ENCODE measurements at places on chromosomes 11 and 22.

DNA sequence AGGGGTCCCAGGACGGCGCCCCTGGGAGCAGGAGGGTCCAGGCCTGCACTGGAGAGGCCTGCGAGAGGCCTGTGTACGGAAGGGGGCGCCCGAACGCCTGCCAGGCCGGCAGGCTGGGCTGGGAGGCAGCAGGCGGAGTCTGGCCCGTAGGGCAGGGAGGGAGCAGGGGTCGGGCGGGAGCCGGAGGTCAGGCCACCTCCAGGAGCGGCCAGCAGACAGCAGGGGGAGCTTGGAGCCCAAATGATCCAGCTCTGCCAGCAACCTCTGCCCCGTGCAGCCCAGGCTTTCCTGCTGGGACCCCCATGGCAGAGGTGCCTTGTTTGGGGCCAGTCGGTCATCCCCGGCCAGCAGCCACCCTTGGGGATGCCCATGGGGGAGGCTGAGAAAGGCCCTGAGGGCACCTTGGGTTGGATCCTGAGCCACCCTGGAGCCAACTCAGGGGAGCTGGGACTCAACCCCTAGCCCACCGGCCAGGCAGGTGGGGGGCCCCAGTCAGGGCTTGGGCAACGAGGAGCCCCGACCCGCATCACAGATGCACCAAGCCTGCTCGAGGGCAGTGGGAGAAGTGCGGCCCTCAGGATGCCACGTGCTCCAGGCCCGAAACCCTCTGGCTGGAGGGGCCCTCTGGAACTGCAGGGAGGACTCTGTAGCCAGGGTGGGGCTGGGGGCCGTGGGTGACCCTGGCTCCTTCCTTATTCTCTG lies 9.6 kb upstream of the SYT8 start:
- peak; percentile 75 for DNase-seq

GRCh38 chr22:36419912-36420882 lies 32.4 kb upstream of the MYH9 start:
- no peak for DNase-seq

DNA sequence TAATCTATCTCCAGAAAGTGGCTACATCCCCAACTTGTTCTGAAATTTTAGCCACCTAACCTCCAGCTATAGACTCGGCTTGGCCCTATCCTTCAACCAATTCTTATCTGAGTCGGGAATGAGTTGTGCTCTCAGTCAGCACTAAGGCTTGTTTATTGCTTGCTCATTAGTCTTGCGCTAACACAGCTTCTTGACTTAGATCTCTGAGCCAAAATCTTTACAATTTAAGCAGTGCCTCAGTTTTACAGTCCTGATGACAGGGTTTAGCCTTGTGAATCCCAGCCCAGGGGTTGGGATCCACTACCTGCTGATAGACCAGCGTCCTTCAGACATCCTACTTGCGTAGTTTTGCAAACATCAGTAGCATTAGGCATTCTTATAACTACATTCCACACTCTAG lies 144.6 kb downstream of the NOX4 start:
- DNase-seq = no peak

- DNase-seq = peak; percentile 73
Measured at GRCh38 chr11:37511425-37511933, 913.4 kb upstream of the RAG2 start.

- no peak for DNase-seq
Measured at GRCh38 chr11:63417174-63417852, 47.7 kb downstream of the SLC22A9 start.

GRCh38 chr11:76041208-76041607 lies 165.1 kb downstream of the WNT11 start:
- DNase-seq = no peak

DNA sequence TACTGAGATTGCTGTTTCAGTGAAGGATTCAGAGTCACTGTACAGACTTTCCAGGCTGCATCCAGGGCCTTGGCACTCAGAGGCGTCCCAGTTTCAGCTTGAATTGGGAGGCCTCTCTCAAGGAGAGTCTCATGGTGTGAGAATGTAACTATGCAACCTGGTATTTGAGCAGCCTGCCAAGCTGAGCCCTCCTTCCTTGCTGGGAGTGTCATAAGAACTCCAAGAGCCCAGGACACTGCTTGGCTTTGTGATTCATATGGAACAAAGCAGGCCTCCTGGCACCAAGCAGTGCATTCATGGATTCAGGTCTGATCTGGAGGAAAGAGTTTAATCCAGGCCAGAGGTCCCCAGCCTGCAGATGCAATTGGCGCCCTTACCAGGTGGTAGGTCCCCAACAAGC lies 171.7 kb downstream of the DBX1 start:
- DNase-seq = no peak

DNA sequence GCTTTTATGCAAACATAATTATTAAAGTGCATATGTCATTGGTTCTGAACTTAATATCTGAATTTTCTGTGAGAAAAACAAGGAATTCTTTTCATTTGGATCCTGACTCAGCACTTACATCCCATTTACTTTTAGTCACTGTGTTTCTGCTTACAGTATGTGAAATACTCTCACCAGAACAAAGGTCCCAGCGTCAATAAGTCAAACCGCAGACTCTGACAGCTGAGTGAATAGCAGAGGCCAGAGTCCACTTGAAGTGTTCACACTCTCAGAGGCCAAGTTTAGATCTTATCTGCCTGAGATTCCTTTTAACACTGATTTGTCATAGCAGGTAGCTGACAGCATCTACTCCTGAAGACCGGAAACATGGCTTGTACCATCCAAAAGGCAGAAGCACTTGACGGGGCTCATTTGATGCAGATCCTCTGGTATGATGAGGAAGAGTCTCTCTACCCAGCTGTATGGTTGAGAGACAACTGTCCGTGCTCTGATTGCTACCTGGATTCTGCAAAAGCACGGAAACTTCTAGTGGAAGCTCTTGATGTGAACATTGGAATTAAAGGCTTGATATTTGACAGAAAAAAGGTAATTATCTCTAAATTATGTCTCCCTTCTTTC lies 14.6 kb downstream of the BBOX1 start:
- no peak for DNase-seq

DNA sequence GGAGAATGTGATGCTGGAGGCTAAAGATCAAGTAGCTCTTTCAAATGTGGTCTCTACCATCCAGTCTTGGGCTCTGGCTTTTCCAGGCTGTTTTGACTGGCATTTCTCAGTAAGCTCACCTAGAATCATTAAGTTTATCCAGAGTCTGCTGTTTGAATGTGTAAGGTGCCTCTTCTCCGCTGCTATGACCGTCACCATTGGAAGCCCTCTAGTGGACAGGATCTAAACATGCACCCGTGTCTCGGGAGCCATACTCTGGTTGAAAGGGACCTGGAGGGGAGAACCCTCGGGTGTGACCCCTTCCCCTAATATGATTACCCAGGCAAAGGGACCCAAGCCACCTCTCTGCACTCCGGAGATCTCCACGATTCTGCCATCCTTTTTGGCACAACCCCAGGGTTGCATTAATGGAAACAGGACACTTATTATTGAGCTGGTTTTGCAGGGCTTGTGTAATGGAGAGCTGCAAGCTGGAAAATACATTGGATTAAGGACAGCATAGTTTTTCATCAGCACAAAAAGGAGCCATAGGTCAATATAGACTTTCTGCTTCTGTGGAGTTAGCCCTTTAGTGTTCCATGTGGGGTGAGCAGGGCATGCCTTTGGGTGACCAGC lies 191.0 kb upstream of the LARGE1 start:
- DNase-seq = peak; percentile 23

- no peak for DNase-seq
Measured at GRCh38 chr11:26578998-26579661, 7.1 kb upstream of the MUC15 start.

- DNase-seq = peak; percentile 56
Measured at GRCh38 chr11:34468209-34468841, 29.6 kb downstream of the CAT start.

- no peak for DNase-seq
Measured at GRCh38 chr22:29314537-29315285, 786 bp downstream of the RASL10A start.

DNA sequence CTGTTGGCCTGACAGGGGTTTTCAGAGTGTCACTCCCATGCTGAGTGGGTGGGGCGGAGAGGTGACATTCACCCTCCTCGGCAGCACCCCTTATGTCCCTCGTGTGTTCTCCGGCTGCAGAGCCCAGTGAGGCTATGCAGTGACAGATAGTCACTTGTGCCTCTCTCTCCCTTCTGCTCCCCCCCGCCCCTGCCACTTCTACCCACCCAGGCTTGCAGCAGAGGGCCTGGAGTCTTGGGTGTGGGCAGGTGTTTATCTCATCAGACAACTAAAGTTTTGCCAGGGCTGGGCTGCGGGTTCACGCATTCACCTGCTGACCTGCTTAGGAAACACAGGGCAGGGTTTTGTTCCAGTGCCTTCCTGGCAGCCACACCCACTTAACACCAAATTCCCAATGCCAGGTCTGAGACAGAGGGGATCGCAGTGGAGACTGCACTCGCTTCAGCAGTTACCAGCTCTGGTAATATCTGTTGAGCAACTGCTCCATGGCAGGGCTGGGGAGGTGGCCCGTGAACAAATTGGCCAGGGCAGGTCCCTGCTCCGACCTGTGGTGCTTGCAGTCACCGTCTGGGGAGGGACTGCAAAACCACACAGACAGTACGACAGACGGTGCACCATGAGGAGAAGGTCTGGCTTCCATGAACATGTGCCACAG lies 50.5 kb upstream of the ADA2 start:
- DNase-seq = no peak

- DNase-seq = no peak
Measured at GRCh38 chr22:49149721-49150608, 677.7 kb downstream of the BRD1 start.

- DNase-seq = no peak
Measured at GRCh38 chr22:24105013-24105360, 76.3 kb upstream of the SUSD2 start.

GRCh38 chr11:128198216-128198772 lies 389.1 kb downstream of the ETS1 start:
- DNase-seq = no peak

GRCh38 chr11:62067741-62068140 lies 56.1 kb upstream of the INCENP start:
- DNase-seq = no peak

GRCh38 chr11:85619499-85619898 lies 7.6 kb downstream of the DLG2 start:
- DNase-seq = no peak

- no peak for DNase-seq
Measured at GRCh38 chr11:112814168-112814567, 147.1 kb upstream of the NCAM1 start.

- peak; percentile 50 for DNase-seq
Measured at GRCh38 chr11:11036848-11037732, 179.2 kb upstream of the ZBED5 start.

GRCh38 chr22:34808618-34809017 lies 257.3 kb upstream of the ISX start:
- no peak for DNase-seq

- no peak for DNase-seq
Measured at GRCh38 chr22:17523925-17524324, 39.4 kb upstream of the SLC25A18 start.

GRCh38 chr11:93476796-93477195 lies 66.4 kb downstream of the SMCO4 start:
- no peak for DNase-seq

GRCh38 chr11:121696177-121696871 lies 243.6 kb upstream of the SORL1-AS1 start:
- DNase-seq = no peak

DNA sequence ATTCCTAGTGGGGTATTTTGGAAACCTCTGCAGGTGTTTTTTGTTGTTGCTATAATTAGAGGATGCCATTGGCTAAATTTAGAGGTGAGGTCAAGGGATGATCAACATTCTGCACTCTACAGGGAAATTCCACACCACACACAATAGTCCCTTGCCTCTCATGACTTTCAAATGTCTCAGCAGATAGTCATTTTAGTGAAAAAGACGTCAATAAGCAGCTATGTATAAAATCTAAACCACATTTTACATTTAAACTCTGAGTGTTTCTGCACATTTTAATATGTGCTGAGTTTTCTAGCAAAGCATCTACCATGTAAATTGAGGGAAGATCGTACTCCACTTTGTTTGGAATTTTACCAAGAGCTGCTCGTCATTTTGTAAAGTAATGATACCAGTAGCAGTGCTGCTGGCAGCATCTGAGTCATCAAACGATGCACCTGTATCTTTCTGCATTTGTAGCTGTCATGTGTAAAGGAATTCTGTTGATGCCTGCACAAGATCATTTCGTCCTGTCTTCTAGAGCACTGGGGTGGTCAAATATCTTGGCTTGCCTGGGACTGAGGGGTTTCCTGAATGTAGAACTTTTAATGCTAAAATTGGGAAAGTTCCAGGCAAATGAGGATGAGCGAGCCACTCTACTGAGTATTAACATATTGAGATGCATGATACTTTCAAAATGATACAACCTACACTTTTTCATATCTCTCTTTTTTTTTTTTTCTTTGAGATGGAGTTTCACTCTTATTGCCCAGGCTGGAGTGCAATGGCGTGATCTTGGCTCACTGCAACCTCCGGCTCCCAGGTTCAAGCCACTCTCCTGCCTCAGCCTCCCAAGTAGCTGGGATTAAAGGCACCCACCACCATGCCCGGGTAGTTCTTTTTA lies 414.5 kb upstream of the SYN3 start:
- DNase-seq = no peak

DNA sequence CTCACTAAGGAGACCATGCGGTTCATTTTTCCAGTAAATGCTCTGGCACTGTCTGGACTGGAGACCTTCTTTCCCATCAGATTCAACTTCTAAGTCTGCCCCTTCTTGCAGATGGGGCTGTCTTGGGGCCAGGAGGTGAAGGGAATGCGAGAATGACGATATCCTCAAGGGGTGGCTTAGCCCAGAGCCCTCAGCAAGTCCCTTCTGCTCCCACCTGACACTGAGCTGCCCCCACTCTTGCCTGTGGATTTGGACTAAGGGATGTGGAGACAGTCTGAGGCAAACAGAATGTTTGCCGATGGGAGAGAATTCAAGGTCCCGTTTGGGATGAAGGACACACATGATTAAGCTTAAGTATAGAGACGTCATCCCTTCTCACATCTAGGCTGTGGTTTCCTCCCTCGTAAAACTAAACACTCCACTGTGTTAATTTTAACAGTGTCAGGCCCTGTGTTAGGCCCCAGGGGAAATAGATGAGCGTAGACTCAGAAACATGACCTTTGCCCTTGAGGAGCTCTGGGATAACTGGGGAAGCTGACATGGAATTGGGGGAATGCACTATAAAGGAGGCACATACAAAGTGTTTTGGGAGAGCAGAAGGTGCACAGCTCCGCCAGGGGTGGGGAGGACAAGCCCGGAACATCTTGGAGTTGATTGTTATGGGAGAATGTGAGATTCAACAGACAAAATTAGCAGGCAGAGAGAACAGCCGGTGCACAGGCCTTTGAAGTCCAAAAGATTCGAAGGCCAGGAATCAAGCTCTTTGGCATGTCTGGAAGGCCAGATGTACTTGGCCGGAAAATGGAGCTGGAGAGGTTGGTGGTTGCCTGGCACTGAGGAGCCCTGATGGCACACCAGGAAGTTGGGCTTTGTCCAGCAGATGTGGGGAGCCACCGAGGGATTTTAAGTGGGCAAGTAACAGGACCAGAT lies 71.6 kb downstream of the ST3GAL4 start:
- DNase-seq = no peak

- no peak for DNase-seq
Measured at GRCh38 chr11:104096900-104097299, 60.5 kb downstream of the DDI1 start.

DNA sequence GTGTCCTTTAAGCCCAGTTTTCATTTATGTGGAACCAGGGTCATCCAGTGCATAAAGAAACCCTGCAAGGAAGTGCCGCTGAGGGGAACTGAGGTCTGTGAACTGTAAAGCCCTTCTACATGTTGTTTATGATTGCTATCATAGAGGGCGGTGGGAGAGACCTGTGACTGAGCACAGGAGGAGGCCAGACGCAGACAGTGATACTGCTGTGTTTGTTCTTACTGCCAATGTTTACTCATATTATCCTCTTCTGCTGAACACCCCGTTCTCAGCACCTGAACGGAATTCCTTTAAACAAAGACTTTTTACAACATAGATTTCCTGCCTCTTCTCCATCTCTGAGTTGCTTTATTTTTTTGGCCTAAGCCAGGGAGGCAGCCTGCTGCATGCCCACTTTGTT lies 967 bp upstream of the GALNT18 start:
- DNase-seq = no peak

All from OCI-M1 (cell line).